ENCODE measurements at places on chromosomes 6 and 20. TPM values are rescaled to one million over a fixed set of nuclear protein-coding genes. Genes with fewer than 3 reads are reported as not detected.

GRCh38 chr6:161351858-161352257, 78.0 kb upstream of the AGPAT4 start:
- peaks cover under 1% of the 10 kb centered on the region for H3K4me1 ChIP-seq
- no peaks in the 10 kb centered on the region for H3K36me3 ChIP-seq
- H3K4me3 ChIP-seq: no peak overlapping the region
- H3K27me3 ChIP-seq: no peaks in the 10 kb centered on the region

SLC17A9 gene
- polyA plus RNA-seq: 8.1 TPM

GRCh38 chr6:12577124-12577850, 139.3 kb upstream of the PHACTR1 start:
- peak; percentile 37 for DNase-seq
- H3K4me3 ChIP-seq: no peak overlapping the region
- peak overlapping the region; percentile 78 for H3K27ac ChIP-seq
- H3K4me1 ChIP-seq: peaks cover 25% of the 10 kb centered on the region
- H3K27me3 ChIP-seq: no peaks in the 10 kb centered on the region

- H3K4me3 ChIP-seq: no peak overlapping the region
- no peaks in the 10 kb centered on the region for H3K4me1 ChIP-seq
- no peaks in the 10 kb centered on the region for H3K27me3 ChIP-seq
- peaks cover 15% of the 10 kb centered on the region for H3K36me3 ChIP-seq
- no peak overlapping the region for H3K27ac ChIP-seq
Measured at GRCh38 chr6:97240222-97240621, 42.8 kb downstream of the MMS22L start.

GRCh38 chr6:29631860-29632731, 887 bp downstream of the GABBR1 start:
- peak overlapping the region; percentile 48 for H3K4me3 ChIP-seq
- no peak for DNase-seq
- no peak overlapping the region for H3K27ac ChIP-seq
- peaks cover 69% of the 10 kb centered on the region for H3K27me3 ChIP-seq

TXLNB gene
- 1.2 TPM for polyA plus RNA-seq

GJA1 gene
- 90.3 TPM for polyA plus RNA-seq

GRCh38 chr20:45402946-45403345, 5.1 kb upstream of the DBNDD2 start:
- H3K36me3 ChIP-seq: no peaks in the 10 kb centered on the region
- H3K4me3 ChIP-seq: no peak overlapping the region
- peaks cover 8% of the 10 kb centered on the region for H3K4me1 ChIP-seq
- H3K27ac ChIP-seq: no peak overlapping the region

DNA sequence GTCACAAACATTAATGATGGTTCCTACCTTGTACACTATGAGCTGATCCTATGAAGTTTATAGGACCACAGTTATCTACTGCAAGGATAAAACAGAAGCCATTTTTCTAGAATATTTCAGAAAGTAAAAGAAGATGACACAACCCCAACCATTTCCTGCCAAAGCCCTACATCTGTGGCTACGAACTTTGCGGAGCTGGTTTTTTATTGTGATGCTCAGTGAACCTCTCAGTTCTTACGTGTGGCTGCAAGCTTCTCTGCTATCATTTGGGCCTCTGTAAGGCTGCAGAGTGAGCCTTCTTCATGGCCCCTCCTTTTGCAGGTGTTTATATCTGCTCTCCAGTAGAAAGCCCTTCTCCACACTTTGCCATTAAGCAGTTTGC, 17.8 kb upstream of the TAGAP start:
- H3K4me1 ChIP-seq: no peaks in the 10 kb centered on the region
- no peak overlapping the region for H3K27ac ChIP-seq
- no peak overlapping the region for H3K4me3 ChIP-seq
- H3K27me3 ChIP-seq: peaks cover 13% of the 10 kb centered on the region
- no peak for DNase-seq

- H3K4me1 ChIP-seq: no peaks in the 10 kb centered on the region
- no peak overlapping the region for H3K4me3 ChIP-seq
- no peak overlapping the region for H3K27ac ChIP-seq
- no peaks in the 10 kb centered on the region for H3K36me3 ChIP-seq
Measured at GRCh38 chr20:51978070-51978501, 175.8 kb upstream of the SALL4 start.

ELOVL4 gene
- 3.3 TPM for polyA plus RNA-seq

- H3K27ac ChIP-seq: no peak overlapping the region
- H3K4me1 ChIP-seq: peaks cover 19% of the 10 kb centered on the region
- DNase-seq: no peak
- H3K27me3 ChIP-seq: no peaks in the 10 kb centered on the region
Measured at GRCh38 chr6:36755435-36756348, 58.1 kb downstream of the RAB44 start.

GRCh38 chr6:101351173-101351572, 42.3 kb upstream of the GRIK2 start:
- H3K27ac ChIP-seq: no peak overlapping the region
- no peak for DNase-seq
- no peaks in the 10 kb centered on the region for H3K36me3 ChIP-seq
- H3K4me3 ChIP-seq: no peak overlapping the region
- H3K27me3 ChIP-seq: no peaks in the 10 kb centered on the region

All from large intestine (tissue), 12 donors.